ENCODE measurements at places on chromosomes 2 and 18.
A peak's percentile ranks its signal among the peaks of the same experiment; 100 is the strongest.

DNA sequence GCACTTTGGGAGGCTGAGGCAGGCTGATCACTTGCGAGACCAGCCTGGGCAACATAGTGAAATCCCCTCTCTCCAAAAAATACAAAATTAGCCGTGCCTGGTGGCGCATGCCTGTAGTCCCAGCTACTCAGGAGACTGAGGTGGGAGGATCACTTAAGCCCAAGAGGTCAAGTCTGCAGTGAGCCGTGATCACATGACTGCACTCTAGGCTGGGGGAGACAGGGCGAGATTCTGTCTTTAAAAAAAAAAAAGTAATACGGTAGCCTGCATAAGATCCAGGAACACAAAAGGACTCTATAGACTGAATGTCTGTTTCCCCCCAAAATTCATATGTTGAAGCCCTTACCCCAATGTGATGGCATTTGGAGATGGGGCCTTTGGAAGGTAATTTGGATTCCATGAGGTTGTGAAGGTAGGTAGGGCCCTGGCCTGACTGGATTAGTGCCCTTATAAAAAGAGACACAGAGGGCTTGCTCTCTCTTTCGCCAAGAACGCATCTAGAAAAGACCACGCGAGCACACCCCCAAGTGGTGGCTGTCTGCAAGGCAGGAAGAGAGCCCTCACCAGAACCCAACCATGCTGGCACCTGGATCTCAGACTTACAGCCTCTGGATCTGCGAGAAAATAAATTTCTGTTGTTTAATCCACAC, 17.0 kb downstream of the MBOAT2 start:
- no peak for DNase-seq

DNA sequence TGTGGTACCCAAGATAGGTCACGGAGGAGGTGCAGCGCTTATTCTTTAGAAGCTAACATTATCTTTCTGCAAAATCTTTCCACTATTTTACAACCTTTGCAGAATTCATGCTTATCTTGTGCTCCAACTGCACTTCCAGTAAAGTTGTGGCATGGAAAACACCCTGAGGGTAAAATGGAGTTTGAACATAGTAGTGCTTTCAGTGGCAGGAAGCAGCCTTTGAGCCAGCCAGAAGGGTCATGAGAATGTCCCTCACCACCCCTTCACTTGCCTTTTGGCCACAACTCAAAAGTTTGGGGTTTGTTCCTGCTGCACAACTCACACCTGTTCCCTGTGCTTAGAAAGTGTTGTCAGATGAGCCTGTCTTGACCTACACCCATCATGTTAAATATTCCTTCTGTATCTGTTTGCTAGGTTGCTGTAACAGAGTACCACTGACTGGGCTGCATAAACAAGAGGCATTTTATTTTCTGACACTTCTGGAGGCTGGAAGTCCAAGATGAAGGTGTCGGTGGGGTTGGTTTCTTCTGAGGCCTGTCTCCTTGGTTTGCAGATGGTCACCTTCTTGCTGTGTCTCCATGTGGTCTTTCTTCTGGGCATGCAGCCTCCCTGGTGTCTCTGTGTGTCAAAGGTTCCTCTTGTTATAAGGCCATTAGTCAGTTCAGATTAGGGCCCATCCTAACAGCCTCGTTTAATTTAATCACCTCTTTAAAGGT, 194.1 kb downstream of the SMAD7 start:
- no peak for DNase-seq

GRCh38 chr2:185291035-185291647, 447.5 kb upstream of the FSIP2 start:
- DNase-seq: no peak

DNA sequence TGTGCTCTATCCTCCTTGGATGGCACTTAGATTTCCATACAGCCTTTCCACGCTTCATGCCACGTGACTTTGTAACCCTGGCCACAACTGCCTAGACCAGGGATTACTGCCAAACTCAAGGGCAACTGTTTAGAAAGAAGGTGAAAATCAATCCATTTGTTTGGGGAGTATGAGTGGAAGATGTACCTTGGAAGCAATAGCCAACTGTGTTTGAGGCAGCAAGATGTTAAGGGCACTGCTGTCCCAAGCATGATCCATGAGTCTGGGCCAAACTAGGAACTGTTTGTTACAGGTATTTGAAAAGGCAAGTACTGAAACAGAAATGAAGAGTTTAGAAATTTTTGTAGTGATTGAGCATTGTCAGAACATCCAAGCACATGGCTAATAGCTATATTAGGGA, 138.9 kb downstream of the CDC42EP3 start:
- DNase-seq: no peak

DNA sequence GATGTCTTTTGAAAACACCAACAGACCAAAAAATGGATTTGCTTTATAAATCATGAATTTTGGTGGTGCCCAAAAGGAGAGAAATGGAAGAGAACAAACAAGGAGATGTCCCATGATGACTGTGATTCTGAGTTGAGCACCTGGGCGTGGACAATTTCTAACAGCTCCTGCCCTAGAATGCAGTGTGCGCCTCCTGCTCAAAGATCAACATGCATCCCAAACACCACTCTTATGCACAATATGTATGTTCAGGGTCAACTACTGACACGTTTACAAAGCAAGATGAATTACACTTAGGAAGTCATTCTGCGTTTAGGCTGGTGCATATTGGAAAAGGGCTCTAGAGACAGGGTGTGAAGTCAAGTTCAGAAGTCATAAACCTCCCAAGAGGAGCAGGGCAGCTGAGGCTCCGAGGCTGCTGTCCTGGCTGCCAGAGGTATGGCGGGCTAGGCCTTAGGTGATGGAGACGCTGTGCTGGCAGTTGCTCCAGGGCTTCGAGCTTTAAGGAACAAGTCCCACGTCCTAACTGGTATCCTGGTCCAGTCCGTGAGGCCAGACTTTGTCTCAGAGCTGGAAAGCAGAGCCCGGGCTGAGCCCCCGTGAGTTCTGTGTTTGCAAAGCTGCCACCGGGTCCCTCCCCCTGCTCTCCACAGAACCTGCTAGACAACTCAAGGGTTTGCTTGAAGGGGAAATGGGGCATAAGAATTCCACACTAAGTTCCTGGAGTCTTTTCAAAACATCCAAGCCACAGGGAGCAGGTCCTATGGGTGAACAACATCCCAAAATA, 74.0 kb downstream of the ZNF516 start:
- no peak for DNase-seq

DNA sequence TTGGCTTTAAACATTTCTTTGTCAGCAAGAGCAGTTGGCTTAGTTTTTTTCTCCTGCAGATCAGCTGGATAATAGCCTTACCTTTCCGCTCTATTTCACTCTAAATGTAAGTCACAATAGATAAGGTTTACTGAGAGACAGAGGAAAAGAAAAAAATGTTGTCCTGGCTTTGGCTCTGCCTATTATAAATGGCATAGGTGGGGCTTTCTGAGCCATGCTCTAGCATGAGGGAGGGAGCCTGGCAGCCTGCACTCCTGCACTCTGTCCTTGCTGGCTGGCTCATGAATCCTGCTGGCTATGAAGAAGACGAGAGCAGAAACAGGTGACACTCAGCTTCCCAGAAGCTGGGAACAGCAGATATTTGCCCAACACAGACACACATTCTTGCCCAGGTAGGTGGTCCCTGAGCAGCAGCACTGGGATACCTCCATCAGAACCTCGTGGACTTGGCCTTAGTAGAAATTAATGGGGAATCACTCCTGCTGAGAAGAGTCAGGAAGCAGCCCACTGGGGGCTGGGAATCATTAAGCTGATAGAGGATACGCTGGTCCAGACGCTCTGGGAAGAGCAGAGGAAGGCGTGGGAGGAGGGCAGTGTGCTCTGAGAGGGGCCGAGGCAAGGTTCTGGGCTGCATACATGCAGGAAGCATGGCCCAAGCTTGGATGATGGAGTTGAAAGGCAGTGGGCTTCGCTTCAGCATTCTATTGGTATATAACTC, 514.4 kb upstream of the HS6ST1 start:
- DNase-seq: no peak

DNA sequence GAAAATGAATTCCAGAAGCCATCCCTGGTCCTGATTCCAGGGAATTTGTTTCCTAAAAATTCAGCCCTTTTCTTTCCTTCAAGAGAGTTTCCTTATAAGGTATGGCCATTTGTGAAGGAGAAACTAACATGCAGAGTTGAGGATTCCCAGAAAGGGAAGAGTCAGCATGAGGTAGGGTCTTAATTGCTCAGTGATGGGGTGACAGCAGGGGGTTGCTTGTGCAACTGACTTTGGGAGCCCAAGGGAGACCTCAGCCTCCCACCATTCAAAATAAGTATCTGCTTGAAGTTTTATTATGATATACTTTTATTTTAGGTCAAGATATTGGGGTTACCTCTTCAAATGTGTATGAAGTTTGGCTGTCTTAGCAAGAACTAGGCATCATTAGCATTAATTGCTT, 74.9 kb upstream of the CELF4 start:
- no peak for DNase-seq

DNA sequence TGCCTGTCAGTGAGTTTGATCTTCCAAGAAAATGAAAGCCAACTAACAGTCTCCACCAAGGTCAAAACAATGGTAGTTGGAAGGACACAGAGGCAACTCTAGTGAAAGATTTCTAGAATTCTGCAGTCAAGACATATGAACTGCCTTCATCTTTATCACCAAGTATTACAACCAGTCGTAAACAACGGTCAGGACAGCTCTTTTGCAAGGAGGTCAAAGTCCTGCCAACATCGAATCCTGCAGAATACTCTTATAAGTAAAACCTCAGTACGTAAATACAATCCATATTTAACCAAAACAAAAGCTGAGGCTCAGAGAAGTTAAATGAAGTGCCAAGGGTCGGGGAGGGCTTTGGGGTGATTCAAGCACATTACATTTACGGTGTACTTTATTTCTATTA, 3.1 kb downstream of the FEZ2 start:
- DNase-seq: no peak

- peak; percentile 10 for DNase-seq
Observed at GRCh38 chr2:56132138-56132537, 51.7 kb upstream of the CCDC85A start.

GRCh38 chr2:201194097-201194496, 11.2 kb downstream of the CASP10 start:
- no peak for DNase-seq

GRCh38 chr2:238159661-238160205, 963 bp downstream of the ERFE start:
- DNase-seq: no peak

DNA sequence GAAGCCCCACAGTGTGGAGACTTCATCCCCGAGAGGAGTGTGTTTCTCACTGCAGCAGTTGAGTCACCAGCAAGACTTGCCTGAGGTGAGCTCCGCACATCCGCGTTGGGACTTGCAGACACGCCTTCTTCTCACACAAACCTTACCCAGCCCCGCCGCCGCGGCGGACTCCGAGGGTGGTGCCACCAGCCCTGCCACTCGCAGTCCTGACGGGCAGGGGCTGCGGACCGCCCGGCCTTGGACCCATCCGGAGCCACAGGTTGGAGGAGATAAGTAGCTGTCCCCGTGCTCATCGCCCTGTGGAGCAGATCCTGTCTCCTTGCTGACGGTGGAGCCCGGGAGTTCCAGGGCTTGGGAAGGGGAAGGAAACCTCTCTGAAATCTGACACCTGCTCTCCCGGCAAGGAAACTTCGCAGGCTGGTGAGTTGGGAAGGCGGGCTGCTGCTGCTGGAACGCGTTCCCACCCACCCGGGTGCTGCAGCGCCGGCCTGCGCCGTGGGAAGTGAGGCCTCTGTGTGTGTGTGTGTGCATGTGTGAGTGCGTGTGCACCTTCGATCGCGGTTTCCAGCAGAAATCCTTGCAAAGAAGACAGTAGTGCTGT, at the start of gene RAB27B:
TSS of gene RAB27B (plus strand) at position 197 of the 601 bp plus-strand sequence. CDS start 49,109 bp downstream, outside the sequence.
- DNase-seq: peak; percentile 56

- DNase-seq: no peak
Observed at GRCh38 chr2:168673265-168674189, 128.9 kb upstream of the NOSTRIN start.

DNA sequence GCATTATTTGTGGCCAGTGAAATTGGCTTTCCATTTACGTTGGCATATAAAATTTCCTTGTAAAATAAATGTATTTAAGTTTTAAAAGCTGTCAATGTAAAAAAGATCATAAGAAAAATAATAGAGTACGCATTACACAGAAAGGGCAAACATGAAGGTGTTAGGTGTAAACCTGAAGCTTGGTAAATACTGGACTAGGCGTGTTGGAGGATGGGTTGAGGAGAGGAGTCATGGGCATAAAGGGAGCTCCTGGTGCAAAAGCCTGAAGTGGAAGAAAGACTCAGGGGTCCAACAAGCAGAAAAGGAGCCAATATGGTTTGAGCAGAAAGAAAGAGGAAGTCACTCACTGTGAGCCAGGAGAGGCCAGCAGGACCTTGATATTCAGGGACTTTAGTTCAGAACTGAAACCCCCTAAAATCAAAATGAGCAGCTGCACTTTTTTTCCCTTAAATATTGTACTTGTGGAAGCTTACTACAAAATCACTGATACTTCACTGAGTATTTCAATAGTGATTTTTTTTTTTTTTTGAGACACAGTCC, 24.4 kb downstream of the SP5 start:
- no peak for DNase-seq

GRCh38 chr2:74841641-74842040, 7.7 kb downstream of the HK2 start:
- DNase-seq: no peak

DNA sequence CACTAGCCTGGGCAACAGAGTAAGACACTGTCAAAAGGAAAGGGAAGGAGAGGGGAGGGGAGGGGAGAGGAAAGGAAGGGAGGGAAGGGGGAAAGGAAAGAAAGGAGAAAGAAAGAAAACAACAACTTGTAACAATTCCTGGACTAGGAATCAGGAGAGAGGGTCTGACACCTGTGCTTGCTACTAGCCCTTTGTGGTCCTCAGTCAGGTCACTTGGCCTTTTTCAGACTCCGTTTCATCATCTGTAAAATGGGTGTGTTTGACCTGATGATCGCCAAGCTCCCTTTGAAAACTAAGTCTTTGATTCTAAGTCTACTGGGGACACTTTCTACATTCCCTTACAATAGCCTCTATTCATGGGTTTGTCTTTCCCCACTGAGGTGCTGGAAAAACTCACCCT, 11.4 kb upstream of the ATP8B1 start:
- DNase-seq: no peak

GRCh38 chr2:238820916-238821315, 27.0 kb upstream of the TWIST2 start:
- DNase-seq: no peak

DNA sequence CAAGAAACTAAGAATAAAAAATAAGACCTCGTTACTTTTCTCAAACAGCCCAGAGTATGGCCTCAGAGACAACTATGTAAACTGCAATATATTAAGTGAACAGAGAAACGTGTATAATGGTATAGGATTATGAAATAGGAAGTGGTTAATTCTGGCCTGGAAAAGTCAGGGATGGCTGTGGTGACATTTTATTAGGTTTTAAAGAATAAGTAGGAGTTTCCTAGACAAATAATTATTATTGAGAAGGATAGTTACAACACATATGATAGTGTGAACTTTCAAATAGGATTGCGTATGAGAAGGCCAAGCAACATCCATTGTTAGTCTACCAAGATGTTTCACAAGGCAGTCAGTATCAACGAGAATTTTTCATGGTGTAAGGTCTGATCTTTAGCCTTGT, 244.1 kb downstream of the LPIN1 start:
- no peak for DNase-seq

DNA sequence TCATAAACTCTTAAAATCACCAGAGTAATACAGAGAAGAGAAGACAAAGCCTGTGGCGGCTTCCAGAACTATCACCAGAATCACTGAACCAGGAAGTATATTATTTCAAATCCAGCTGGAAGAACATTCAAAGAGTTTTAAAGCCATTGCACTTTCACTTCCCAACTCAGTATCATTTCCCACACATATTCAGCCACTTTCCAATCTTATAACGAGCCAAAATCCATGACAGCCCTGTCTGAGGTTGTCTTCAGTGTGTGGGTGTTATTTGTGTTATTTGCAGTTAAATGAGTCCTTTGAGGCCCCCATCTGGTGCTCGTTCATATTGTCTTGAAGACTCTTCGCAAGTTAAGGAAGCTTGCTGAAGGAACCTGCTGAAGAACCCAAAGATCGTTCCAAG, 559.9 kb downstream of the TSN start:
- DNase-seq: no peak

Data from HFF-Myc (cell line).